ENCODE measurements at places on chromosomes 4 and X. TPM values are rescaled to one million over a fixed set of nuclear protein-coding genes. Genes with fewer than 3 reads are reported as not detected.

SMIM43 gene
- 0.32 TPM for total RNA-seq

DNA sequence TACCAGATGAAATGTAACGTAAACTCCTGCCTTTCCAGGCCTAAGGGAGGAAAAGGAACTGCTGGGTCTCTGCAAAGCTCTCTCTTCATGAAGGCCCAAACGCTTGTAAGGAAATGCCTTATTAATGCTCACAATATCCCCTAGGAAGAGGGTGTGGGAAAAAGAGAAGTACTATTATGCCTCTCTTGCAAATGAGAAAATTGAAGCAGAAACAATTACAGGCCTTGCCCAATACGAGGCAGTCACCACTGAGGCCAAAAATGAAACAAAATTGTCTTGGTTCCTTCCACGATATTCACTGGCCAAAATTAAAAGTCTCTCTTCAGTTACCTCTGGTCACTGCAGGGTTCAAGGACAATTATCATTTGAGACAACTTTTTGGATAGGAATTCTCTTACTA is 3.2 kb downstream of the SCARB2 start:
- no peak for DNase-seq

DNA sequence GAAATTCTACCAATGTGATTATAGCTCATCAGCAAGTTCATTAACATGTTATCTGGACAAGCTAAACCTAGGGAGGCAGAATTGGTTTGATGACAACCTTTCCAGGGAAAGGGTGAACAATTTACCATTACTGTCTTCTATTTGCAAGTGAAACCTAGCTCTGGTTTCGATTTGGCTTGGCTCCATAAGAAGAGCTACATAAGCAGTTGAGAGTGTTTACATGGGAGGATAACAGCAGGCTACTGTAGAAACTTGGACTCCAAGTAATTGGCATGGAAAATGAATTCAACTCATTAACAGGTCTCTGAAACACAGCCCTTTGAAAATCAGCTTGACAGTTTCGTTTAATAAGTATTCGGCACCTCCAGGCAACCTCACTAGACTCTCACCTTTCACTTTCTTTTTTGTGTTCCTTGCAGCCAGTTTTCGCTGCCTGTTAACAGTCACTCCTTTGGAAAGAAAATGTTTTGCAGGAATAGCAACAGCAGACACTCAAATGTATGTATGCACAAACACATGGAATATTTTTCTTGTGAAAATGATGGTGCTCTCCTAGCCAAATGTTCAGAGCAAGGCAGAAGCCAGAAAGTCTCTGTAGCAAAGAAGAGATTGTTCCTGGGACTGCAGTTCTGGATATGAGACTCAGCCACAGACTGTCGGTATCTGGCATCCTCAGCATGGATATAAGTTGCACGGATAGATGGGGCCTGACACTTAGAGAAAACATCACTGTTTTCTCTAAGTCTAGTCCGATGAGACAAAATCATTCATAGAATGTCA is 27.5 kb downstream of the POU3F4 start:
- DNase-seq = no peak

DNA sequence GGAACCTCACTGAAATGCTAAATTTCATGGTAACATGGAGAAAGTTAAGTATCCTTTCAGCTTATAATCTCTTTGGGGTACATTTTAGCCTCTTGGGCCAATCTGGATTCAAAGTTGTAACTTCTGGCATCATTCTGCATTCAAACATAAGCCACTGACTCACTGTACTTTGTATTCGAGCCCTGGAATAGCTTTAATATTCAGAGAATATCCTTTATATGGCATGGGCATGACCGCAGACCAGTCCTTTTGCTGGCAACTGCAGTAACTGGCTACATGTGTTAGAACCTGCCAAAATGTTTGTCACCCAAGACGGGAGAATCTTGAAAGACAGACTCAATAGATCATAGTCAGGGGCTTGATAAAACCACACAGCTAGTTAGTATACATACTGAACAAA is 3.3 kb downstream of the GASK1B start:
- DNase-seq = no peak

DNA sequence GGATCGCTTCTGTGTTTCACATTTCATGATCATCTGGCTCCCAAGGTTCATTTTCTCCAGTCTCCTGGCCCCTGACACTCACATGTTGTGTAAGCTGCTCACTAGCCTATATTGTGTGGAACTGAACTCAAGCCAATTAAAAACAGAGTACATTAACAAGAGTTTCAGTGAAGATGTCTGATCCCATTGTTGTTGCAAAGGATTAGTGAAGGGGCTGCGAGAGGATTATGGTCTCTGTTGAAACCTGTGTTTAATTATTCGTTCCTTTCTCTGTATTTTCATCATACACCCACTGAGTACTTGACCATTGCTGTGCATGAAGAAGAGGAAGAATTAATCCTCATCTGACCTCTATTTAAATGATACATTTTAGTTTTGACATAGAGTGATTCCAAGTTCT is 54.7 kb downstream of the AFF2 start:
- no peak for DNase-seq

- no peak for DNase-seq
Observed at GRCh38 chr4:139568206-139568955, 12.4 kb upstream of the SETD7 start.

- no peak for DNase-seq
Observed at GRCh38 chr4:9904976-9905587, 116.2 kb downstream of the SLC2A9 start.

- DNase-seq = no peak
Observed at GRCh38 chr4:152434011-152434410, 101.9 kb downstream of the FBXW7 start.

- no peak for DNase-seq
Observed at GRCh38 chr4:114654592-114654991, 56.0 kb downstream of the UGT8 start.

- no peak for DNase-seq
Observed at GRCh38 chr4:152965611-152966010, 29.5 kb downstream of the FHDC1 start.

GRCh38 chrX:136865270-136866158 is 15.0 kb downstream of the RBMX start:
- no peak for DNase-seq

DNA sequence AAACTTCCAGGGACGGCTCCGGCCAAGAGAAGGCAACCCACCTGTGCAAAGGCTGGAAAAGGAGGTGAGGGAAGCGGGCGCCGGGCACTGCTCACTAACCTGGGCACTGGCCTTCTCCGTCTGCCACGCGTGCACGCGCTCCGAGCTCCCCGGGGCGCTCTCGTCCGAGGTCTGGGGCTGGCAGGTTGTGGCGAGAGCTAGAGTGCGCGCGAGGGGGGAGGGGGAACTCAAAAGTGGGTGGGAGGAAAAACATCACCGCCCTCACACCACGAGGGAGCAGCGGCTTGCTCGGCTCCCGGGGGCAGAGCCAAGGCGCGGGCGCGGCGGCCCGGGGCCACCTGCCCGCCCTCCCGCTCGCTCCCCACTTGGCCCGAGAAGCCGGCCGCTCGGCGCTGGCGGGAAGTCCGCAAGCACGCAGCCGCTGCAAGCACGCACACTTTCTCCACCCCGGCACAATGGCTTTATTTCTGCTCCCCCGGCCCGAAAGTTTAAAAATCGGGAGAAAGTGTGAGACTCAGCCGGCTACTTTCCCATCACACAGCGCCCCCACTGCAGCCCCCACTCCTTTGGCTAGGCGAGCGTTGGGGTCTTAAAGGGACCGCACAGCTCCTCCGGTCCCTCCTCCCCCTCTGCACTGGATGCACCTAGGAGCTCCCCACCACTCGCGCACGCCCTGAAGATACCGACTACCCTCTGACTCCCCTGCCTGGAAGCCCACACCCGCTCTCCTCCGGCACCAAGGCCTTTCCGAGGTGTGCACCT is at the start of gene CHRDL1:
Gene CHRDL1, minus strand, starts transcription at position 173 of the 762 bp plus-strand sequence. CDS start 3,636 bp downstream, outside the sequence.
- no peak for DNase-seq

- no peak for DNase-seq
Observed at GRCh38 chr4:185384930-185385331, 10.8 kb downstream of the LRP2BP start.

- peak; percentile 91 for DNase-seq
Observed at GRCh38 chrX:131792356-131792749, 230.7 kb upstream of the STK26 start.

DNA sequence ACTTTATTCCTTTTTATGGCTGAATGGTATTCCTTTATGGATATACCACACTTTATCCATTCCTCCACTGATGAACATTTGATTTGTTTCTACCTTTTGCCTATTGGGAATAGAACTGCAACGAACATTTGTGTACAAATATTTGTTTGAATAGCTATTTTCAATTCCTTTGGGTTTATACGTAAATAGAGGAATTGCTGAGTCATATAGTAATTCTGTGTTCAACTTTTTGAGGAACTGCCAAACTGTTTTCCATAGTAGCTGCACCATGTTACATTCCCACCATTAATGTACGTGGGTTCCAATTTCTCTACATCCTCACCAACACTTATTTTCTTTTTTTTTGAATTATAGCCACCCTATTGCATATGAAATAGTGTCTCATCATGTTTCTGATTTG is 156.5 kb upstream of the ATP6AP2 start:
- no peak for DNase-seq

GRCh38 chr4:17468619-17469221 is 43.2 kb downstream of the QDPR start:
- no peak for DNase-seq

- DNase-seq = no peak
Observed at GRCh38 chr4:123409334-123409733, 12.7 kb downstream of the SPRY1 start.

DNA sequence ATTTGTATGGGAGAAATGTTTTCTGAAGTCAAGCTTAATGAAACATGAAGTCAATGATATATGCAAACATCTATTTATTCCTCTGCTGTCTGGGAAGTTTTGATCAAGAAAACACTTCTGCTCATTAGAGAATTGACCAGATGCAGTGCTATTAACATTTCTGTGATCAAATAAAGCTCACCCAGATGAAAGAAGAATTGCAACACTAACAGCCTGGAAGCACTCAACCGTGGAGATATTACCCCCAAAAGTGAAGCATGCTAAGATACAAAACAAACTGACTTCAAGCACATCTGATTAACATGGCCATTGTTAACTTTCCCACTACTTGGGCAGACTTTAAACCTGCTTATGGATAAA is 73.7 kb upstream of the GUCY1A1 start:
- no peak for DNase-seq

- no peak for DNase-seq
Observed at GRCh38 chrX:43958529-43958928, 14.7 kb downstream of the NDP start.

All from spleen (tissue), 13 donors.